Naive thymus-derived CD8-positive, alpha-beta T cell (primary cell): ENCODE measurements at places on chromosomes 12 and 14.

DNA sequence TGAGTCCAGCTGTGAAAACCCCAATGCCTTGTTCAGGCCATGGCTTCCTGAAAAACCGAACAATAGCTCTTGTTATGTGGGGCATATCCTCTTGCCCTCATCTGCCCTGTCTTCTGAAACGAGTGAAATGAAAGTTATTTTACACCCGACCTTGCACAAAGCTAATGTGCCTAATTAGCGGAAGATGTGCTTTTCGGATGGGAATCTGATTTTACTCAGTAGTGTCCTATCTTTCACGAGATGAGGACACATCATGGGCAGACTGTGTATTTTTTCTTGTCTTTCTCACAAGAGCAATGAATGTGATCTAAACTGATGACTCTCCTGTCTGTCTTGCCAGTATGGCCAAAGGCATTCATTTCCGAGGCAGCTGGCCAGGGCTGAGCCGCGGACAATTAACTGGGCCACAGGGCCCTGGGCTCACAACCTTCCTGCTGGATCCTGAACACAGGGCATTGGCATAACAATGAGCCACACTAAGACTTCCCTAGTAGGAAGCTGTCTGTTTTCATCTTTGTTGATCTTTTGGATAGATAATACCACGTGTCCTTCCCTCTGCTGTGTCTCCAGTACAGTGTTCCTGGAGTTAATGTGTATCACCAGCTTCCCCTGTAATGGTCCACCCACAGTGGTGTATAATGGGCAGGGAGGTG lies 86.0 kb upstream of the HIF1A start:
- DNase-seq, result no peak

GRCh38 chr12:41936333-41936732 lies 208.3 kb downstream of the GXYLT1 start:
- no peak for DNase-seq

GRCh38 chr12:47247418-47247817 lies 167.7 kb upstream of the AMIGO2 start:
- no peak for DNase-seq

DNA sequence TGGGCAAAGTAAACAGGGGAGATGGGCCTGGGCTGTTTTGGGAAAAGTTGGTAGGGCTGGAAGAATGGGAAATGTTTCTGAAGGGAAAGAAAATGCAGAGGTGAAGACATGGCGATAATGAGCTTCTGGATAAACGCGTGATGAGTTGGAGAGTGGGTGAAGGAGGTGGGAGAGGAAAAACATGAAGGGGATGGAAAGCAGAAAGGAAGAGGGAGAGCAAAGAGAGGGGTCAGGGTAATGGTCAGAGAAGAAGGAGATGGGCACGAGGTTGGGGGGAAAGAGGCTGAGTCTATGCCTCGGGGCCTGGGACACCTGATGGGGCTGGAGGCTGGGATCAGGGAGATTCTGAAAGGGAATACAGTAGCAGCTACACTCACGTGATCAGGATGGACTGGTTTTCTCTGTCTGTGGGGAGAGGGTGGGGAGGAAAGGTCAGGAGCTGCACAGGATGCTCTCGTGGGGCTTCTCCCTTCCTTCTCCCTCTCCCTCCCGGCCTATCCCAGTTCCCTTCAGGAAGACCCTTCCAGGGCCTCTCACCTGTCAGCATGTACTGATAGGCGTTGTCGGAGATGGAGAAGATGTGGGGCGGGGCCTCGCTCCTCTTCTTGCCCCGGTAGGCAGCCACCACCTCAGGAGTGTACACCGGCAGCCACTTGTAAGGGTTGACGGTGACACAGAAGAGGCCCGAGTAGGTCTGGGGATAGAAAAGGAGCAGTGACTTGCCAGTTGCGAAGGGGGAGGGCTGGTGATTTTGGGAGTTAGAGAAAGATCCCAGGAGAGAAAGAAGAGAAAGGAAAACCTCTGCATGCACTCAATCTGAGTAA lies 3.1 kb downstream of the MYH7 start:
- DNase-seq, result no peak

DNA sequence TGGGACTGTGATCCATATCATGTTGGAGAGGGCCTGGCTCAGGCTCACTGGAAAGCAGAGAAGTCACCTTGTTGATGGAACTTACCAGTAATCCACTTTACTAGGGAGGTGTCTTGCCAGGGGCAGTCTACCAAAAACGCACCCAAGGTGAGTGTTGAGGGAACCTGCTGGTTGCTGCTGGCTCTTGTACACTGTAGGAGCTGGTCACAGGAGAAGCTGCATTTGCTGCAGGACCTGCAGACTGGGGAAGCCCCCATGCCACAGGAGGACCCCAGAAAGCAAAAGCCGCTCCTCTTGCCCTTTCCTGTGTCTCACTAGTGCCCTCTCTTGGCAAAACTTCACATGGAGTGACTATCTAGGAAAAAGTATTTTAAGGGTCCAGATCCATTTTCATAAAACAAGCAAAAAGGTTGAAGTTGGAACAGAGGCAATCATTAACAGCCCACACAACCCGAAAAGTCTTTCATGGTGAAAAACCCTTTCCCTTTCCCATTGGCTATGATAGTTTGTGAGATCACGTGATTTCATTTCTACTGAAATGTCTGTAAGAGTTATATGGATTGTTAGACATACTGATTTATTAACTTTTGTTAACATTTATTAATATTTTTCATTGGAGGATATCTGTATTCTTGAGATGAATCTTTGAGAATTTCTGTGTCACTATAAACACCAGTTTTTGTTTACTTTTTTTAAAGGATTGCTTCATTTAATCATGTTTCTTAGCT lies 59.2 kb downstream of the RASSF8 start:
- peak; percentile 45 for DNase-seq
